ENCODE measurements at places on chromosomes 4 and X.

DNA sequence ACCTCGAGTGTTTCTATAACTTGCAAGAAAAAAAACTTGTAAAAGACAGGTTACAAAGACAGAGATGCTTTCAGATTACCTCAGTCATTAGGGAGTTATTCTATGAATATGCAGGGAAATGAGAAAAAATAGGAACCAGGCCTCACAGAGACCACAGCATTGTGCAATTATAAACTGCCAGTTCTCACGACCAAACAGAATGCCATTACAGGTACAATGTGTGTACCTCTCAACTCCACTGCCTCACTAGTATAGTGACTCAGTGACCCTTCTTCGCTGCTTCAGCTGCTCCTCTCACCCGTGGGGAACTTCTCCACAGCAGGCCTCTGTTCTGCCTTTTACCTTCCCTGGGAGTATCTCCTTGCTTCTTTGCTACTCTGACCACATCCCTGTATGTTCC is 2.3 kb upstream of the HTATSF1 start:
- no peak for DNase-seq

DNA sequence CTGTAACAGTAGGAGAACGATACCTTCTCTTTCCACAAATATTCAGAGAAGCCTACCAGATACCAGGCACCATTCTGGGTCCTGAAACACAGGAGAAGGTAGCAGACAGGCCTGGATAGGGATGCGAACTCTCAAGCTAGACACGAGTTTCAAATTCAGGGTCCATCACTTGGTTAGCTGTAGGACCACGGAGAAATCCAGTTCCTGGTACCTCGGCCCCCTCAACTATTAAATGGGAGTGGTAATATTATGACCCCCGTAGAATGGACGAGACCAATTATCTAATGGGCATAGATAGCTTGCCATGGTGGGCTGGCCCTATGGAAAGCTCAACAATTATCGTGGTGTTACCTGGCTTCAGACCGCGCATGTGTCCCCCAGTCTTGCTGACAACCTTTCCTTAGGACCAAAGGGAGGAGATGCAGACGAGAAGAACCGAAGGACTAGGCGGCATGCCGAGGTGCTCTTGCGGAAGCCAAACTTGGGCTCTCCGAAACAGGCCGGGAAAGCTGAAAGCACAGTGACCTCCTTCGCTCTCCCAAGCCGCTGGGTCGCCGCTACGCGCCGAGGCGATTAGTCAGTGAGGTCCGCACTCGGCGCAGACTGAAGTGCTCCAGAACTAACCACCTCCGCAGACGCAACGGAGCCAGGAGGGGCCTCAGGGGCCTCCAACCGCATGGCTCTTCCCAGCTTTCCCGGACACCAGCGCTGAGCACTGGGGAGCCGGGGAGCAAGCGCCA is 19.6 kb downstream of the NKX3-2 start:
- no peak for DNase-seq

- no peak for DNase-seq
Measured at GRCh38 chr4:20395160-20395773, 143.6 kb downstream of the SLIT2 start.

GRCh38 chrX:28668303-28668702 is 81.1 kb downstream of the IL1RAPL1 start:
- no peak for DNase-seq

DNA sequence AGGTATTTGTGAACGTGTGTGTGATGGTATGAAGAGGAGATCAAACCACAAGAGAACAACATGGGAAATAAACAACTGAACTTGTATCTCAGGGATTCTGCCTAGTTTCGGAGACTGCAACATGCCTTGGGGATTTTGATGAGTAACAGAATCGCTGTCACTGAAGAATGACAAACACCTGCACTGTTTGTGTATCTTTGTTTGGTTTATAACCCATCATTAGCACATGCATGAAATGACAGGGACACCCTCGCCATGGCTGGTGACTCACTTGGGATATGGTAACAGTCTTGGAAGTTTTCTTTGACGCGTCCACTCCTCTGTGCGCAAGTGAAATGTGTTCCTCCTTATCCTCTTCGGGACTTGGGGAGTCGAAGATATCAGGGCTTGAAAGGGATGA is 30.3 kb upstream of the MAP3K15 start:
- DNase-seq = no peak

DNA sequence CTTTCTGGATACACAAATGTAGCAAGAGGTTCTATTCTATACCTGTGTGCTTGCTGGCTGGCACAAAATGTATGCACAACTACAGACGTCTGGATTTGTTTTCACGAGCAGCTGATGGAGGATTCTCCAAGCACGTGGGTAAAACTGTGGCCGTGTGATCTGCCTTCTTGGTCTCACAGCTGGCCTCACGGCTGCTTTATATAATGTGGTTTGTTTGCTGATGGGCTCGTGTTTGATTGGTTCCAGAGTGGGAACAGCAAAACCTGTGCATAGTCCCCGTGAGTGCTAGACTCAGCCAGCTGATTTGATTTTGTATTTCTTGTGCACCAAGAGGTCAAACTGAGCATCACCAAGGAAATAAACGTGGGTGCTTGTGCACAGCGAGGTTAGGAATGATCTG is 262.6 kb upstream of the RPS6KA3 start:
- DNase-seq = no peak

GRCh38 chrX:52424656-52425055 is 55.8 kb downstream of the XAGE2 start:
- no peak for DNase-seq

- DNase-seq = no peak
Measured at GRCh38 chrX:24268786-24269185, 45.1 kb downstream of the SUPT20HL2 start.

DNA sequence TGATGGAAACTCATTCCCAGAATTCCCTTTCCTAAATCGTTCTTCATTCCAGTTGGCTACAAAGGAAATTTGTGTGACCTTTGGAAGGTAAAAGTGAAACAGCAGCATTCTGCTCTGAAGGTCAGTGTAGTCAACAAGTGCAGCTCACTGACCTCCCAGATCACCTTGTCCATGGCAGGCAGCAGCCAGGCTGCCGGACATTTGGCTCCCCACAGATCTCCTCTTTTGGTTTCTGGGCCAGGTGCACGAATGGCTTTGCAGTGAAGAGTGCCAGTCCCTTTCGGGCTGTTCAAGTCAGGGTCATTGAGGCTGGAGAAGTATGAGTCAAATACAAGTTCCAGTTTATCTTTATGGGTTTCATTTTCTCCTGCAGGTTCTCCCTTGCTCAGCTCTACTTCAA is 14.3 kb downstream of the GPRIN3 start:
- no peak for DNase-seq

GRCh38 chrX:49212861-49213260 is 12.9 kb upstream of the SYP start:
- DNase-seq = no peak

- DNase-seq = no peak
Measured at GRCh38 chr4:41573502-41574001, 35.6 kb downstream of the LIMCH1 start.

DNA sequence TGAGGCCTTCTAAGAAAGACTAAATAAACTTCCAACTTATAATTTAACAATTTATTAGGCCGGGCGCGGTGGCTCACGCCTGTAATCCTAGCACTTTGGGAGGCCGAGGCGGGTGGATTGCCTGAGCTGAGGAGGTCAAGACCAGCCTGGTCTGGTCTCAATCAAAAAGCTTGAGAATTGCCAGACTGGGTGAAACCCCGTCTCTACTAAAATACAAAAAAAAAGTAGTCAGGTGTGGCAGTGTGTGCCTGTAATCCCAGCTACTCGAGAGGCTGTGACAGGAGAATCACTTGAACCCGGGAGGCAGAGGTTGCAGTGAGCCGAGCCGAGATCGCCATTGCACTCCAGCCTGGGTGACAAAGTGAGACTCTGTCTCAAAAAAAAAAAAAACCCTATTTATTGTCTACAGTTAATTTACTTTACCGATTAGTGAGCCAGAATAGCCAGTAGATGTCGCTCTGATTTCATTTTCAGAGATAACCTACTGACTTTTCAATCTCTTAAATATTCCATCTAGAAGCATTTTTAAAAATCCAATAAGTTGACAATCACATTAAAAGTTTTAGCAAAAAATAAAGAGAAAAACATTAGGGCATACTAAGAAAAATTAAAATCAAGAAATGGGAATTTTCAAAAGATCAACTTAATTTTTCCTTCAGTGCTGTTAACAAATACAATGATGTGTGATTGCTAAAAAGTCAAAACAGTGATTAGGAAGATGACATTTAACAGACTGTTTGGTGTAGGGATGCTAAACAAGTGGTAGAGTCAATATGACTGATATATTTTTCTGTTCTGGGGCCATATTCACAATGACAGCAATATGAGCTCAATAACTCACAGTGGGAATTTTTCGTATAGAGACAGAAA is 4.3 kb upstream of the SHROOM3 start:
- no peak for DNase-seq

DNA sequence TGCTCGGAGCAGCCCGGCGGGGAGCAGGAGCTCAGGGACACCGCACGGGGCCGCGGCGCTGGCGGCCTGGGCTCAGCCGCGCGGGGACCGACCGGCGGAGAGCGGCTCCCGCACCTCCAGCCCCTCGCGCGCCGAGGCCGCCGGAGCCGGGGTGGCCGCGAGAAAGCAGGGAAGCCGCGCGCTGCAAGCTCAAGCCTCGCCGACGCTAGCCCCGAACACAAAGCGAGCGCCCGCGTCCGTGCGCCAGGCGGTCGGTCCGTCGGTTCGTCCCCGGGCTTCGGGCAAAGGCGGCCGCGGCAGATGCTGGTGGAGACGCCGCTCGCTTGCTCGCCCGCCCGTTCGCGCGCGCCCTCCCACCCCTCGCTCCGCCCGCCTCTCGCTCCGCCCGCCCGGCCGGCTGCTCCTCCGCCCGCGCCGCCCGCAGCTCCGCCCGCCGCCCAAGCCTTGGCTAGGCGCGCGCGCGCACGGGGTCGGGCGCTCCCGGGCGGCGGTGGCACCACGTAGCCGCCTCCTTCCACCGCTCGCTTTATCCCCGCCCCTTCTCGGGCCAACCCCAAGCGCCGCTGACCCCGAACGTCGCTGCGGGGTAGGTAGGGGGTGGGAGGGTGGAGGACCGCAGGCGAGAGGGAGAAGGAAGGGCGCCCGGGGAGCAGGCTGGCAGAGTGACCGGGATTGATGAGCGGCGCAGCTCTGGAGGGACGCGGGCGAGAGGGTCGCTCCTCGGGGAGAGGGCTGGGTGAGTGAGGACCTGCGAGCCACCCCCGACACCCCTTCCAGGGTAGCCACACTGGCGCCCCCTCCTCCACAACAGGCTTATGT is at the start of gene TSPAN5:
Gene TSPAN5, minus strand, starts transcription at position 325 of the 819 bp plus-strand sequence.
- DNase-seq = peak; percentile 44

DNA sequence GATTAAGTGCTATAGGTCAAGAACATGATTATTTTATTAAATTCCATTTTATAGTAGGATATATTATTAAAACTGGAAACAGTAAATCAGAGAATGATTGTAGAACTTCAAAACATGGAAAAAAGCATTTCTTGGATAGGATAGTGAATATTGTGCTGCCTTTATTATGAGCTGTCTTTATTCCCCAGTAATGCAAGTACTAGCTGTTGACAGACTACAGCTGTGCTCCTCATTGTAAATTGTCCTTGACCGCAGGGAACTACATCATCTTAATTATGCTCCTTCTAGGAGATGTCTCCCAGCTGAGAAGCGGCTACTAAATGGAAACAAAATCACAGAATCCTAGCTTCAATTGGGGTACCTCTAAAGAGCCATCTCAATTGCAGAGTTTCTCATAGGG is 1457.2 kb upstream of the PCDH7 start:
- no peak for DNase-seq

DNA sequence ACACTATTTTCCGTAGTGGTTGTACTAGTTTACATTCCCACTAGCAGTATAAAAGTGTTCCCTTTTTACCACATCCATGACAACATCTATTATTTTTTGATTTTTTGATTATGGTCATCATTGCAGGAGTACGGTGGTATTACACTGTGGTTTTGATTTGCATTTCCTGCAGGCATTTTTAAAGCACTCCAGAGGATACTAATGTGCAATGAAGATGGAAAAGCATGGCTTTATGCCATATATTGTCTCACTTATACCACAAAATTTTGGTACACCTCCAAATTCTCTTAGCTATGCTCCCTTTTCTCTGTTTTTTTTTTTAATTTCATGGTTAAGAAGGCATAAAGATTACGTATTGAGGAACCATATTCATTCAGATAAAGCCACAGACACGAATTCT is 35.1 kb upstream of the NPY2R start:
- DNase-seq = no peak

GRCh38 chrX:43656005-43656494 is at the start of gene MAOA:
Gene MAOA (plus strand): TSS chrX:43656299. CDS start chrX:43656342, 43 bp downstream.
- DNase-seq = no peak

GRCh38 chr4:76449362-76449767 is 14.3 kb downstream of the SHROOM3 start:
- no peak for DNase-seq

DNA sequence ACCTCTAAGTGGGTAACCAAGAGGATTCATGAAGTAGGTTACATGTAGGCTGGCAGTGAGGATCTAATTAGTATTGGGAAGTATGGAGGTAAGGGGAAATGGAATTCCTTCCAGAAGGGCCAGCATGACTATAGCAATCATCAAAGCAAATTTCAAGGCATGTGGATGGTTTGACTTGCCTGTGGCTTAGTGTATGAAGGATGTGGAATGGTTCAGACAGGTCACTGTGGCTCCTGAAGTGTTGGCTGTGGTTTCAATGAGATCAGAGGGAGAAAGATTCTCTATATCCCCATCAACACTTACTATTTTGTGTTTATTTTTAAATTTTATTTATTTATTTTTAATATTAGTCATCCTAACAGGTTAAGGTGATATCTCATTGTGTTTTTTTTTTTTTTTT is 121.6 kb upstream of the TBC1D9 start:
- DNase-seq = no peak
